ENCODE measurements at places on chromosomes 13 and 19. TPM values are rescaled to one million over a fixed set of nuclear protein-coding genes. Genes with fewer than 3 reads are reported as not detected.
A peak's percentile ranks its signal among the peaks of the same experiment; 100 is the strongest.

The PPM1N gene
- total RNA-seq: 0.71 TPM

The PABPC3 gene
- total RNA-seq: 0.14 TPM

The TSHZ3 gene
- not detected for total RNA-seq

GRCh38 chr19:51466723-51467122 is 8.5 kb upstream of the SIGLEC8 start:
- no peaks in the 10 kb centered on the region for H3K27me3 ChIP-seq
- no peaks in the 10 kb centered on the region for H3K36me3 ChIP-seq
- H3K4me1 ChIP-seq: no peaks in the 10 kb centered on the region
- no peak overlapping the region for H3K27ac ChIP-seq

- no peaks in the 10 kb centered on the region for H3K36me3 ChIP-seq
- DNase-seq: no peak
- no peaks in the 10 kb centered on the region for H3K4me1 ChIP-seq
- H3K27me3 ChIP-seq: no peaks in the 10 kb centered on the region
- H3K27ac ChIP-seq: no peak overlapping the region
- H3K4me3 ChIP-seq: no peak overlapping the region
Observed at GRCh38 chr19:41657157-41657556, 30.3 kb upstream of the CEACAM4 start.

DNA sequence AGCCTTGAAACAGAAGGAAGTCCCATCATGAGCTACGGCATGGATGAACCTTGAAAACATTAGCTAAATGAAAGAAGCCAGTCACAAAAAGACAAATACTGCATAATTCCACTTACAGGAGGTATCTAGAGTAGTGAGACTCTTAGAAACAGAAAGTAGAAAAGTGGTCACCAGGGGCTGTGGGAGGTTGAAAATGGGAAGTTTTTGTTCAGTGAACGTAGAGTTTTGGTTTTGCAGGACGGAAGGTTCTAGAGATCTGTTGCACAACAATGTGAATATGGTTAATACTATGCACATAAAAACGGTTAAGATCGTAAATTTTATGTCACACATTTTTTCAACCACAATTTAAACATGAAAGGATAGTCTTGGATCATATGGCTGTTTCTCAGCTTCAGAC is 11.9 kb upstream of the SLC10A2 start:
- no peak overlapping the region for H3K27ac ChIP-seq
- DNase-seq: no peak
- no peaks in the 10 kb centered on the region for H3K36me3 ChIP-seq
- no peak overlapping the region for H3K4me3 ChIP-seq
- no peaks in the 10 kb centered on the region for H3K4me1 ChIP-seq
- H3K27me3 ChIP-seq: no peaks in the 10 kb centered on the region

The ZSCAN18 gene
- total RNA-seq: not detected

- no peak overlapping the region for H3K4me3 ChIP-seq
- DNase-seq: no peak
- no peaks in the 10 kb centered on the region for H3K4me1 ChIP-seq
- H3K27me3 ChIP-seq: no peaks in the 10 kb centered on the region
Observed at GRCh38 chr13:112940236-112940635, 28.8 kb upstream of the MCF2L start.

The MEDAG gene
- not detected for total RNA-seq

The IGFL3 gene
- total RNA-seq: not detected

The TMEM255B gene
- total RNA-seq: 1.4 TPM

DNA sequence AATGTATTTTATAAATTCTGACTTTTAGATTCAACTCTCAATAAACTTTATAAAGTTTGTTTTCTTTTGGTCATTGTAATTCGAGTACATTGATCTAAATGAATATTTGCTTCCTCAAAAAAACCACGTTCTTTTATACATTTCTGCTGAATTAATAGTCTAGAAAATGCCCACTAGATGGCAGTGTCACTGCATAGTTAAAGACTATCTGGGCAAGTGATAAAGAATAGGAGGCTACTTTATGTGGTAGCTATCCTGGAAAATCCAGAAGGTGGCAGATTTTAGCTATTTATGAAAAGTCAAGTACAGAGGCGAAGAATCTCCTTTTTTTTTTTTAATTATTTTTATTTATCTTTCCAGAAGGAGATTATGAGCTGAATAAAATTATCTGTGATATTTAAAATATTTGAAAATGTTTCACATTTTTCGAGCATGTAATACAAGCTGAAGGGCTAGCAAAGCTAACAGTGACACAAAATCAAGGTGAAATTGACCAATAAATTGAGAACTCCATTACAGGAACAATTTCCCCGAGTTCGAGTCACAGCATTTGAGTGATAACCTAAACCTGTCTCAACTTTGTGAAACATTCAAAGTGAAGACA is 221.8 kb downstream of the OLFM4 start:
- no peak overlapping the region for H3K4me3 ChIP-seq
- DNase-seq: peak; percentile 94
- H3K4me1 ChIP-seq: no peaks in the 10 kb centered on the region
- H3K27ac ChIP-seq: no peak overlapping the region

DNA sequence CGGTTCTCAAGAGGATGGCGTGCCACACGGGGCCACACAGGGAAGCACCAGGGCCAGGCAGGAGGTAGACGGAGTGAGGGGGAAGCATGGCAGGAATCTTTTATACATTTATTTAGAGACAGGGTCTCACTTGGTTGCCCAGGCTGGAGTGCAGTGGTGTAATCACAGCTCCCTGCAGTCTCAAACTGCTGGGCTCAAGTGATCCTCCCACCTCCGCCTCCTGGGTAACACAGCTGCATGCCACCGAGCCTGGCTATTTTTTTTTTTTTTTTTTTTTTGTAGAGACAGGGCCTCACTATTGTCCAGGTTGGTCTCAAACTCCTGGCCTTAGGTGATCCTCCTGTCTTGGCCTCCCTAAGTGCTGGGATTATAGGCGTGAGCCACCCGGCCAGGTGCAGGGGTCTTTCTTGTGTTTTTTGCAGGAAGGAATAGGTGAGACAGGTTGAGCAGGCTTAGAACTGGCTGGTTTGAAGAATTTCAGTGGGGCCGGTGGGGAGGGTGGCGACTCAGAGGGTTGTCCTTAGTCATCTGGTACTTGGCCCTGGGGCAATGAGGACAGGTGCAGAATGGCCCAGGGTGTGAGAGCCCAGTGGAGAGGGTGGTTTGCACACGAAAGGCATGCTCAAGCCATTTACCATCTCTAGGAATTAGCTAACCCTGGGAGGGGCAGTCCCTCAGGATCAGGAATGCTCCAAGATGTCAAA is 7.6 kb downstream of the SSC5D start:
- no peak overlapping the region for H3K4me3 ChIP-seq
- no peaks in the 10 kb centered on the region for H3K27me3 ChIP-seq
- no peaks in the 10 kb centered on the region for H3K4me1 ChIP-seq
- DNase-seq: no peak

GRCh38 chr13:27524981-27525975 is 74.9 kb upstream of the MTIF3 start:
- H3K27me3 ChIP-seq: no peaks in the 10 kb centered on the region
- no peak overlapping the region for H3K27ac ChIP-seq
- H3K4me1 ChIP-seq: peaks cover 4% of the 10 kb centered on the region
- no peaks in the 10 kb centered on the region for H3K36me3 ChIP-seq

The FSD1 gene
- total RNA-seq: not detected

The ENOX1 gene
- not detected for total RNA-seq

The DAND5 gene
- total RNA-seq: 0.52 TPM

- H3K27me3 ChIP-seq: no peaks in the 10 kb centered on the region
- peak overlapping the region; percentile 33 for H3K27ac ChIP-seq
- H3K4me1 ChIP-seq: peaks cover 28% of the 10 kb centered on the region
- DNase-seq: no peak
- peaks cover 37% of the 10 kb centered on the region for H3K36me3 ChIP-seq
Observed at GRCh38 chr13:31159306-31159705, 2.4 kb downstream of the HSPH1 start.

The JSRP1 gene
- total RNA-seq: not detected

The KLK4 gene
- not detected for total RNA-seq

The CD33 gene
- total RNA-seq: 18.1 TPM

DNA sequence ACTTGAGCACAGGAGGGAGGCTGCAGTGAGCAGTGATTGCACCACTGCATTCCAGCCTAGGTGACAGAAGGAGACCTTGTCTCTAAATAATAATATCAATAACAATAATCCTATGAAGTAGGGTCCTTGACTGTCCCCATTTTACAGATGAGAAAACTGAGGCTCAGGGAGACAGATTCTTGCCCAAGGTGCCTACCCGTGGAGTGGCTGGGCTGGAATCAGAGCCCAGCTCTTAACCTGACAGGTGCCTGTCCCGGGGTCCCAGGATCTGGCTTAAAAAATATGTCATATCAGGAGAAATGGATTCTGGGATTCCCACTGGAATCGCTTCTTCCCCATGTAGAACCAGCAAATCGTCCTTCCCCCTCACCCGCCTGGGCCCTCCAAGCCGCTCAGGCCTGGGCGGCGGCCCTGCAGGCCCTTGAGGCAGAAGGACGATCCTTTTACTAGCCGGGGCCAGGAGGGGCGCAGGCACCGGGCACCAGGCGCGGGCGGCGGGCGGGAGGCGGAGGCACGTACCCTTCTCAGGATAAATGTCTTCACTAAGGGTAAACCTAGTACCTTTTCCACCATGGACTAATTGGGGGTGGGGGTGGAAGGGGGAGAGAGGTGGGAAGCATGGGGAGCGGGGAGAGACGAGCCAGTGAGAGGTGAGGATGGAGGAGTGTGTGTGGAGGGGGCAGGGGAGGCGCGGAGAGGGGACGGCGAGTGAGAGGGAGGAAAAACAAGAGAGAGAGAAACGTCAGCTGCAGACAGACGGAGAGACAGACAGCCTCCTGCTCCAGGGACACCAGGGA is 60.6 kb downstream of the COLGALT1 start:
- no peaks in the 10 kb centered on the region for H3K4me1 ChIP-seq
- no peak overlapping the region for H3K4me3 ChIP-seq

GRCh38 chr19:39754971-39755370 is 17.1 kb upstream of the CLC start:
- DNase-seq: no peak
- no peak overlapping the region for H3K27ac ChIP-seq
- no peak overlapping the region for H3K4me3 ChIP-seq
- H3K36me3 ChIP-seq: no peaks in the 10 kb centered on the region
- H3K4me1 ChIP-seq: peaks cover 40% of the 10 kb centered on the region
- no peaks in the 10 kb centered on the region for H3K27me3 ChIP-seq

The CDKN2D gene
- 2.3 TPM for total RNA-seq

The SH2D3A gene
- 3.3 TPM for total RNA-seq

- H3K4me1 ChIP-seq: peaks cover 9% of the 10 kb centered on the region
- DNase-seq: peak; percentile 93
- H3K27ac ChIP-seq: no peak overlapping the region
- no peaks in the 10 kb centered on the region for H3K27me3 ChIP-seq
- peak overlapping the region; percentile 69 for H3K4me3 ChIP-seq
Observed at GRCh38 chr13:84896128-84896527, 903.1 kb downstream of the SLITRK6 start.

All from Karpas-422 (cell line).